Hepatic stellate cell (primary cell): ENCODE measurements at places on chromosomes 3 and 15.

- DNase-seq, result no peak
Measured at GRCh38 chr15:89123181-89123525, 34.9 kb downstream of the ABHD2 start.

DNA sequence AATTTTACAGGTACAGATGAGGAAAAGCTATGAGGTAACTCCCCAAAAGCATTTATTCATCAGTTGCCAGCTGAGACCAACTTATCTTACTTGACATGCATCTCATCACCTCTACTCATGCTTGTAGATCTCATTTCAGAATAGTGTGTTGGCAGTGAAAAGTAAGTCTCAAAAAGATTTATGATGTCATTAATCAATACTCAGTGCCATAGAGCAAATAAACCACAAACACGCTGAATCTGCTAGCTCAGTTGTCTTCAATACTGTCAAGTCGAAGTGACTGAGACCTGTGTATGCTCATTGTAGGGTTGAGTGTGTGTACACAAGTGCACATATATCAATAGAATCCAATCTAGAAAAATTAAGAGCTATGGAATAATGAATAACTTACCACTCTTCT lies 413.5 kb downstream of the CNTN3 start:
- DNase-seq, result no peak

DNA sequence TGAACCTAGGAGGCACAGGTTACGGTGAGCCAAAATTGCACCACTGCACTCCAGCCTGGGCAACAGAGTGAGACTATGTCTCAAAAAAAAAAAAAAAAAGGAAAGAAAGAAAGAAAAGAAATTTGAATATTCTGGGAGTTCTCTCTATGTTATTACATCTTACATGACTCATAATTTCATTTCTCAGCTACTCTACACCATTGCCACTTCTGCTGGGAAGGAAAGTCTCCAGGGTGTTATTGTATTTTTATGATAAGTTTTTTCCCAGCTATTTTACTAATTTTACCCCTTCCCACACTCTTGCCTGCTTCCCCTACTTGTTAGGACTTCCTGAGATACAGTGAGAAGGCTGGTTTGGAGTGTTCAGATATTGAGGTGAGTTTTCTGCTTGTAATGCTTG lies 69.7 kb upstream of the UMPS start:
- DNase-seq, result no peak

- no peak for DNase-seq
Measured at GRCh38 chr15:67784090-67784781, 41.1 kb upstream of the SKOR1 start.

- no peak for DNase-seq
Measured at GRCh38 chr15:54810496-54810895, 386.2 kb downstream of the RSL24D1 start.

DNA sequence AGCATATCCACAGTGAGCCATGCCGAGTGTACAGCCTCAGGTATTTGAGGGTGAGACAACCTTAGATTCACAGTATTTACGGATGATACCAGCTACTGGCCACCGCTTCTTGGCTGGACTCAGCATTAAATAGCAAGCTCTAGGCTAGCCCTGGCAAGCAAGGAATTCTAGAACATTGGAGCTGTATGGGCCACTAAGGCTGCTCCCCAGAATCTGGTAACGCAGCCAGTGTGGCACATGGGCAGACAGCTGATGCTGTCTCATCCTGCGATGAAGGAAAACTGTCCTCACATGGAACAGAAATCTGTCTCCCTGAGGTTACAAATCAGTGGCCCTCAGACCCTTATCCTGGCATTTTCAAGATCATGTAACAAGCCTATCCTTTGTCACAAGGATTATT lies 57.6 kb upstream of the RGMA start:
- no peak for DNase-seq

DNA sequence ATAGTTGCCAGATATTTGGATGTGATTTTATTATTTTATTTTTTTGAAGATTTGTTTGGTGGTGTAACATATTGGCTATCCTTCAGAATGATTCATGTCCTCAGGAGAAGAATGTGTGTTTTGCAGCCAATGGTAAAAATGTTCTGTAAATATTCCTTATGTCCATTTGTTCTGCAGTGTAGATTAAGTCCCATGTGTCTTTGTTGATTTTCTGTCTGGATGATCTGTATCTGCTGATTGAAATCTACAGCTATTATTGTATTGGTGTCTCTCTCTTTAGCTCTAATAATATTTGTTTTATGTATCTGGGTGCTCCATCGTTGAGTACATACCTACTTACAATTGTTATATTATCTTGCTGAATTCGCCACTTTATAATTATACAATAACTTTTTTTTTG lies 1641.7 kb downstream of the OTOL1 start:
- no peak for DNase-seq

GRCh38 chr3:95923496-95924210 lies 890.7 kb upstream of the EPHA6 start:
- peak; percentile 32 for DNase-seq

GRCh38 chr3:124200407-124200806 lies 208.5 kb upstream of the ROPN1 start:
- DNase-seq, result no peak

- DNase-seq, result peak; percentile 20
Measured at GRCh38 chr3:66561367-66561766, 60.5 kb upstream of the LRIG1 start.

- DNase-seq, result no peak
Measured at GRCh38 chr3:127544803-127545201, 45.7 kb downstream of the TPRA1 start.

- no peak for DNase-seq
Measured at GRCh38 chr3:46296826-46297225, 54.6 kb downstream of the CCR3 start.

DNA sequence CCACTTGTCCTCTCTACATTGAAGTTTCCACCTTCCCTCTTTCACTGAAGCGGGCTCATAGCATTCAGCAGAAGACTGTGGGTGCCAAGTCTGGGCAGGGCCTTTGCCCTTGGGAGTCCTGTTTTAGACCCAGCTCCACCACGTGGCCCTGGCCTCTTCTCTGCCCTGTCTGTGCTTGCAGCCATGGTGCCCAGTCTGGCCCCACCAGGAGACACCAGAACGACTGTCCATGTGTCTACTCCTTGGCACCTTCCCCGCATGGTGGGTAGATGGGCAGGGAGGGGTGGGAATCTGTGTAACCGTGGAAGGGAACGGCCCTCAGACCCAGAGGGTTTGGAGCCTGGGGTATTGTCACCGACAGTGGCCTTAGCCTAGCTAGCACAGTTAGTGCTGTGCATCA lies 17.9 kb upstream of the EMC3 start:
- DNase-seq, result no peak

DNA sequence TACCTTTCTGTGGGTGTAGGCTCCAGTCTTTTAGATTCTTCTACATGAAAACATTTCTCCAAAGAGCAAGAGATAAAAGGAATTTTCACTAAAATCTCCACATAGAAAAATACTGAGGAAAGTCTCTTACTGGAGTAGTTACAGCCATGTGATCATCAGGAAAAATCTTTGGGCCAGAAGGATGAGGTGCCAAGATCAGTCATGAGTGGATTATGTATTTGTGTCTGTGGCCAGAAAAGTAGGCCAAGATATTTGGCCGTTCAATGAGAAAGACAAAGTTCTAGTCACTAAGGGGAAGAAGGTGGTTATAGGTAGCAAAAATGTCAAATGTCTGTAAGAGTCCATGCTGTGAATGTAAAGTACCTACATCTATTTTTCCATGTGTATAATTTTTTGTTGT lies 339.3 kb downstream of the NSUN3 start:
- DNase-seq, result no peak

DNA sequence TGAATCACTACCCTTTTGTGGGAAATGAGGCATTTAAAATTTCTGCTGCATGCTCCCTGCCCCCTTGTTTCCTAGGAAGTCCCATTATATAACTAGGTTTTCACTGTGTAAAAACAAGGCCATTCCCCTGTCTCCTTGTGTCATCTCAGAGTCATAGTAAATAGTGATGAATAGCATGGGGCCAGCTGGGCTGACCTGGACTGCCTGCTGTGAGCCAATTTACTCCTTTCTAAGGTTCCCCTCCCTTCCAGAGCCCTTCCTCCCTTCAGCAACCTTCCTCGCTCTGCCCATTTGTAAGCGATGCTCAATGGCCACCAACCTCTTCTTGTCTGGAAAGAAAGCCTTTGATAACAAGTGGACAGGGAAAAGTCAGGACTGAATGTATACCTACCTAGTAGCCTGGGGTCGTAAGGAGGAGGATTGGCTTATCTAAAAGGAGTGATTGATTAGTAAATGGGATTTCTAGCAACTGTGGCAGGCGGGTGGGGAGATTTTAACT lies 11.7 kb downstream of the ITGA11 start:
- DNase-seq, result no peak

DNA sequence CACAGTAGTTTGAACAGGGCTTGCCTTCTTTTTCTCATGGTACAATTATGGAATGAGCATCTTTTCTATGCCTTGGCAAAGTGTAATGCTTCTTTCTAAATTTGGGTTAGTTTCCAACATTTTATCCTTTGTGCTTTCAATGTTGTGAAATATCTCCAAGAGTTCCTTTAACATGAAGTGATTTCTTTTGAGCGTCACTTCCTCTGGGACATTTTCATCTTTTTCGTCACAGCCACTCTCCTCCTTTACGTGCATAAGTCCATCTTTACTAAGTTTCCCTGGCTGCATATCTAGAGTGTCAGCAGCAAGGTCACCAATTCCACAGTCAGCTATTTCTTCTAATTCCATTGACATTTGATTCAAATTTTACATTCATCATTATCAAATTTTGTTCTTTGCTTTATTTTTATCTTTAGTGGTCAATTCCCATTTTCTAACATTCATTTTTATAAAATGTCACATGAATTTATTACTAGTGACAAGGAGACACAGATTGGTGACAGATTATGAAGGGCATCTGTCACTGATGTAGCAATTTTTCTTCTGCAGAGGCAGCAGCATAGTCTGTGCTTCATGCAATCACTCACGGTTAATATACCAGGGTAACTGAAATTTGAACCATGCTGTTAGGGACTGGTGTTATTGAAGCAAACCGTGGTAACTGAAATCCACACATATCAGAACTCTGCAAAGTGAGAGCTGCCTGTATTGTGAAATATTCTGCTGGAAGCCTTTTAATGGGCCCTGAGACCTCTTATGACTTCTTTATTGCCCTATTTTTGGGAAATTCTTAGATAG lies 126.5 kb upstream of the THBS1 start:
- DNase-seq, result no peak

- DNase-seq, result no peak
Measured at GRCh38 chr3:190013943-190014924, 106.5 kb downstream of the P3H2 start.

DNA sequence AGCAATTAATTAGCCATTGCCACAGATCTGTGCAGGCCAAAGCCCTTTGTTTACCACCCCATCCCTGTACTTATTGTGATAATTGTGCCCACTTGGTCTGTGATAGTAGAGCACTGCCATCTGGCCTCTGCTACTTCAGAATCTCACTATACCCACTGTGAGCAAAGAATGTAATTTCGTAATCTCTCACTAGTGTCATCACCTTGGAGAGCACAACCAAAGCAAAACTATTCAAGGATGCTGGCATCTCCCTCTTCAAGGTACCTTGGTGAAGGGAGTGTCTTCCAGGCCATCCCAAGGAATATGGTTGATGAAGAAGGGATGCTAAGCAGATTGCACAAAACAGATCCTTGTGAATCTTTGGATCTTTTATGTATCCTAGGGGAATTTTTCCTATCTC lies 34.7 kb upstream of the NOX5 start:
- DNase-seq, result no peak

- no peak for DNase-seq
Measured at GRCh38 chr3:150682279-150682678, 21.4 kb downstream of the ERICH6 start.

- no peak for DNase-seq
Measured at GRCh38 chr3:143134471-143134870, 14.9 kb downstream of the CHST2 start.

DNA sequence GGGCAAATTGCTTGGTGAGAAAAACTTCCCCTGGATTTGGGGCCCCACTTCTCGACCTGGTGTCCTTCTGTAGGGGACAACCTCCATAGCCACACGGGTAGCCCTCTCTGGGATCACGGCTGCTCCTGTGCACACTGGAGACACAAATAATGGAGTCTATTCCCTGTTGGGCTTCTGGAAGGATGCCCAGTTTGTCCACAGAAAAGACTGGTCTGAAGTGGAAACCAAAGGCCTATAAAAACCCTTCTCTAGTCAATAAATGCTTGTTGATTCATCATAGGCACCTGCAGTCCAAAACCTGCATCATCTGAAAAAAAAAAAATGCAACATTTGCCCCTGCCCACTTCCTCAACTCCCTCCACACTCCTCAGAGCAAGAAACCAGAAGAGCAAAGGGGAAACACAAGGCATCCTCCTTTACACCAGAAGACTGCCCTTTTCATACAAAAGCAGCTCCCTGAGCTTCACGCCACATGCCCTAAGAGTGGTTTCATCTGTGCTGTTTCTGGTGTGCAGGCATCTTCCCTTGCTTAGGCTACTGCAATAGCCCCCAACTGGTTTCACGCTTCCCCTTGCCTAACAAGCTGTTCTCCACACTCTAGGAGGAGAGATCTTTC lies 36.3 kb downstream of the SRGAP3 start:
- DNase-seq, result no peak

DNA sequence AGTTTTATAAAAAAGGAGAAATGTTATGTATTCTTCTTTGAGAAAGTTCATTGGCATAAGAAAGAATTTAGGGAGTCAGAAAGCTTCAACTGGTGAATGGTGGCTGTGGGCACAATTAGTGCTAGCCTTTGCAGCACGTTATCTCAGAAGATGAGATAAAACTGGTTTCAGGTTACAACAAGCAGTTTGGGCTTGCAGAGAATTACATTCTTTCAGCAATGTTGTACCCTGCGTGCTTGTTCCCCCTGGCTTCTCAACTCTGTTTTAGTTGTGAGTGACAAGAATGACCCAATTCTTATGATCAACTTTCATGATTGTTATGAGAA lies 31.6 kb upstream of the ACP3 start:
- no peak for DNase-seq

GRCh38 chr3:188789251-188789650 lies 382.5 kb upstream of the TPRG1 start:
- no peak for DNase-seq
